ENCODE measurements at places on chromosomes 5 and 9.

GRCh38 chr9:6484210-6484609 lies 71.2 kb downstream of the UHRF2 start:
- no peak for DNase-seq

DNA sequence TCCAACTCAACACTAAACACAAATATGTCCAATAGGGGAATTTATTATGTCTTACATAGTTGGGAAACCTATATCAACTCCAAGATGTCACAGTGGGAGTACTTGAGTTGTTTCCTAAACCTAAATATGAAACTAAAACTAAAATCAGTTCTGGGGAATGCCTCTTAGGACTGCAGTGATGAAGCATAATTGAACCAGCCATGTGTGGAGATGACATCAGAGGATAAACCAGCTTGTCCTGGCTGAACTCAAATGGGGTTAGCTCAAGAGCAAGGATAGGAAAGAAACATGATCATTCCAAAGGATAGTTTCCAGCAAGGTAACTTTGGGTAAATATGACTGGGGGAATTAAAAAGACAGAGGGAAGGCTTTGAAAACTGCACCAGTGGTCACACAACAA lies 88.9 kb upstream of the PLPPR1 start:
- no peak for DNase-seq

DNA sequence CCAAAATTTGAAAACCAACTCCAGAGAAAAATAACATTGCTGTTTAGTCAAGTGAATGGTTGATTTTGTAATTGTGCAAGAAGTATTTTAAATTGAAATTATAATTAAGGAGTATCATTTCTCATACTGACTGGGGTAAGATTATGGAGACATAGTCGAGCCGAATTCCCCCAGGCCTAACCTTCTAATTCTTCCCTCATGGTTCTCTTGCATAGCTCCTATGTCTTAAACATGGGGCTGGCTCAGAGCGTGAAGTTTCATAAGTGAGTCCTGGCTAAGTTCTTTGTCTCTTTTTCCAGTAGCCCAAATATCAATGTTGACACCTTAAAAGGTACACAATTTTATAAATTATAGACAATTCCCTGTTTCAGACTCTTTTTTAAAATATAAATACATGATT lies 46.7 kb upstream of the ANXA1 start:
- DNase-seq = no peak

GRCh38 chr9:3507395-3508077 lies 18.3 kb downstream of the RFX3 start:
- DNase-seq = no peak

DNA sequence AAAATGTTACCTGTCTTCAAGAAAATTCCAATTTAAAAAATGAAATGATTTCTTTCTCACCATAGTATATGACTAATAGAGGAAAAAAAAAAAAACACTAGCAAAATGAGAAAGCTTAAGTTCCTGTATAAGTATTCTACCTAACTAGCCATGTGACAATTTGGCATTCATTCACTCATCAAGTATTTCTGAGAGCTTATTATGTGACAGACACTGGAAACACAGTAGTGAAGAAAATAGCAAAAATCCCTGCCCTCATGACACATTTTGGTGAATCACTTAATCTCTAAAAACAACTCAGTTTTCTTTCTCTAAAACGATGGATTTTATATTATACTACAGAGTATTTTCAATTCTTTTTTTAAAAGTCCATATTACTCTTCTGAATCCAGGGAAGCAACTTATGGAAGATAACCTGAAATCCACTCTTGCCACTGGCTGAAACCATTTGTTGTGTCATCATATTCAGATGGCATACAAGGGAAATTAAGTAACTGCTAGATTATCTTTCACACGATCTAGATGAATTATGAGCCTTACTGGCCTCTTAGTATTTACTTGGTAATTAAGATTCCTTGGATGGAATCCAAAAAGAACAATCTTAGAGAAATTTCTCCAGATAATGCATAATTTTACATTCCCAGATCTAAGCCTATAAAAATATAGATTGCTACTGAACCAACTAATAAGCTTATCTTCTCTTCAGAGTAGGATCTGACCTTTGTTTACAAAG lies 5.5 kb downstream of the PTBP3 start:
- no peak for DNase-seq

DNA sequence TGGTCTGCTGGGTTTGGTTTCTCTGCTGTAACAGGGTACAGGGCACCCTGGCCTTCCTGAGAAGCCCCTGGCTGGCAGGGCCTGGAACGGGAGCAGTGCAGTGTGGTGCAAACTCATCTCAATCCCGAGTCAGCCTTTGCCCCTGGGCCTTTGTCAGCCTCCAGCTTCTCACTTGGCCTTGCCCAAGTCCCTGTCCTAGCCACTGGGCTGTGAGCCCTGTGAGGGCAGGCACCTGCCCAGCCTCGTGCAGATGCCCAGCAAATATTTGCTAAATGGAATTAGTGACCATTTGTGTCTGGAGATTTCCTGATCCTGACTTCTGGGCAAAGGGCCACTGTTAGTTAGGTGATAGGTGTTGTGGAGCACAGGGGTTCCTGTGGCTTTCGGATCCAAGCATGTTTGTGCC lies 13.0 kb downstream of the RGS3 start:
- no peak for DNase-seq

GRCh38 chr5:164301708-164302107 lies 796.3 kb downstream of the MAT2B start:
- no peak for DNase-seq

- no peak for DNase-seq
Measured at GRCh38 chr9:96721731-96722429, 56.0 kb downstream of the ZNF510 start.

GRCh38 chr5:53219174-53219573 lies 109.6 kb upstream of the MOCS2 start:
- no peak for DNase-seq

- no peak for DNase-seq
Measured at GRCh38 chr5:32410630-32411029, 33.9 kb downstream of the ZFR start.

DNA sequence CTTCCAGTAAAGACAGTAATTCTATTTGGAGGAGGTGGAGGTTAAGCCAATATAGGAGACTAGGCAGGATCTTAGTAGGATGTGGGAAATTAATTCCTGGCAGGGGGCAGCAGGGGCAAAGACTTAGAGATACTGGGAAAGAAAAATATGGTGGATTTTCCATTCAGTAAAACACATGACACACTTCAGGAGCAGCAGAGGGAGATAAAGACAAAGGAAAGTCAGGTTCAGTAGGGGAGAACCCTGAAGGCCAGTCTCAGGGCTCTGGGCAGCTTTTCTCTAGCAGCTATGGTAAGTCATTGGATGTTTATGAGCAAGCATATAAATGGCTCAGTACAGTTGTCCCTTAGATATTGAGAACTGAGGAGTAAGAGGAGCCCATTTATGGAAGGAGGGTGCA lies 105.5 kb downstream of the PJA2 start:
- no peak for DNase-seq

DNA sequence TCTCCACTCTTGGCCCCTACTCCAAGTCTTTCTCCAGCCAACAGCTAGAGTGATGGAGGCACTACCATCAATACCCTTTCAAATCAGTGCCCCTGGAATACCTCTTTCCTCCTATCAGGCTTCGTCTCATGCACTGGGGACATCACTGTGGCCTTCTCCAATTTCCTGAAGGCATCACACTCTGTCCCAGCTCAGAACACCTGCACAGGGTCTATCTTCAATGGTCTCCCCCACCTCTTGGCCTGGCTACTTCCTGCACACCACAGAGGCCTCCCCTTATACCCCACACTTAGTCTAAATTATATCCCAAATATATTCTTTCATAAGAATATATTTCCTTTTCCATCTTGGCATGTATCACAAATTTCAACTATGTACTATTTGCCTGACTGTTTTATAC lies 34.5 kb downstream of the ECPAS start:
- DNase-seq = no peak

DNA sequence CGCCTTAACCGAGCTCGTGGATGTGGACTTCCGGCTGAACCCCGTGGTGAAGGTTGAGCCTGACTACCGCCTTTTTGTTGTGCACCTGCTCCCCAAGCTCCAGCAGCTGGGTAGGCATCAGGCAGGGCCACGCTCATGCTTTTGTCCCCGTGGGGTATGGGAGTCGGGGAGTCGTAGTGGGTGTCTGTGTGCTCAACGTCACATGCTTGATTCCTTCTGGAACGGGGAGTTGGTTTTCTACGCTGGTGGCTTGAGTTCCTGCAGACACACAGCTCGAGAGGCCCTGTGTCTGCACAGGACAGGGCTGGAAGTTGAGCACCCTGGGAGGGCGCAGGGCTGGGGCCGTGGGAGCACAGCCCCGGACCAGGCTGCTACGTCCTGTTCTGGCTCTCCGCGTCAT lies 8.0 kb downstream of the CEP72 start:
- DNase-seq = no peak

- DNase-seq = peak; percentile 85
Measured at GRCh38 chr9:126722252-126722921, 82.5 kb upstream of the ZBTB43 start.

GRCh38 chr5:169442403-169442874 lies 141.1 kb upstream of the SPDL1 start:
- DNase-seq = no peak

GRCh38 chr5:38755181-38755580 lies 90.6 kb upstream of the OSMR start:
- DNase-seq = no peak

DNA sequence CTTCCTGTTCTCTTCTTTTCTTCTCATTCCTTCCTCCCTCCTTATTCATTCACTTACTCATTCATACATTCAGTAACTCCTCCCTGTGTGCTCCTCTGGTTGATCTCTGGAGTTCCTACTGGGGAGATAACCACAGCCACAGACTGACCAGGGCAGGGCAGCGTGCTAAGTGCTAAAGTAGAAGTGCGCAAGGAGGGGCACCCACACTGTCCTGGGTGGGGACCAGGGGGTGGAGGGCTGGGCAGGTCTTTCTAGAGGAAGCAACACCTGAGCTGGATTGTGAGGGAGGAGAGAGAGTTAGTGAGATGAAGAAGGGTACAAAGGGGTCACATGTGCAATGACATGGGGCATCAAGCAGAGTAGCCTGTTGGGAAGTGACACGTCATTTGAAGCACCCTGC lies 13.8 kb downstream of the ENHO start:
- no peak for DNase-seq

- DNase-seq = no peak
Measured at GRCh38 chr9:111271047-111271446, 59.0 kb downstream of the OR2K2 start.

- DNase-seq = no peak
Measured at GRCh38 chr5:109141222-109142200, 268.3 kb downstream of the PJA2 start.

DNA sequence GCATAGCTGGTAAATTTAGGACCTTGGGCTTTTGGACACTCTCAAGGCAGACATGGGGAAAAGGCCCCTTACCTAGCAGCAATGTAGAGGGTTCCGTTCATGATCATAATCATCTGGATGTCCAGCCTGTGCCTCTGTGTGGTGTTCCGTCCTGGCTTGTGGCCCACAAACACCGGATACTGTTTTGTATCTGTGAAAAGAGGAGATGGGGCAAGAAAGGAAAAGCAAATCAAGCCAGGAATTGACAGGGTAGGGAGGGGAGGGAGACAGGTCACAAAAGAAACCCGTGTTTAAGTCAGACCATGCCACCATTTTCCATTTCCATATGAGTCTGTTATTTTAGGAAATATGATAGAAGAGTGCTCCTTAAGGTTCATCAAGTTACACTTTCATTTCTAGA lies 72.5 kb downstream of the SEMA6A start:
- no peak for DNase-seq

DNA sequence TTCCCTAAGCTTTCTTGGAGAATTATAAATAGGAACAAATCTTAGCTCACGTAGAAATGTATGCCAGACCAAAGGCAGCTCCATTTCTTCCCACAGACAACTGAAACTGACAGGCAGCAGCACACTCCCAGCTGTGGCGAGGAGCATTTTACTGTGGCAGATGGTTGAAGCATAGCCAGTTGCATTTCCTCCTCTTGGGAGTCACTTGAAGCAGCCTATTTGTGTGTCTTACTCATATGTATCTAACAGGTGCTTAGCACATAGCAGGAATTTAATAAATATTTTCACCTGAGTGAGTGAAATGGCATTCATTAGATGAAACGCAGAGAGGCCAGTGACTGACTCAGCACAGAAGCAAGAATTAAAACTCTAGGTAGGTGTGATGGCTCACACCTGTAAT lies 12.3 kb upstream of the MTMR12 start:
- DNase-seq = no peak

DNA sequence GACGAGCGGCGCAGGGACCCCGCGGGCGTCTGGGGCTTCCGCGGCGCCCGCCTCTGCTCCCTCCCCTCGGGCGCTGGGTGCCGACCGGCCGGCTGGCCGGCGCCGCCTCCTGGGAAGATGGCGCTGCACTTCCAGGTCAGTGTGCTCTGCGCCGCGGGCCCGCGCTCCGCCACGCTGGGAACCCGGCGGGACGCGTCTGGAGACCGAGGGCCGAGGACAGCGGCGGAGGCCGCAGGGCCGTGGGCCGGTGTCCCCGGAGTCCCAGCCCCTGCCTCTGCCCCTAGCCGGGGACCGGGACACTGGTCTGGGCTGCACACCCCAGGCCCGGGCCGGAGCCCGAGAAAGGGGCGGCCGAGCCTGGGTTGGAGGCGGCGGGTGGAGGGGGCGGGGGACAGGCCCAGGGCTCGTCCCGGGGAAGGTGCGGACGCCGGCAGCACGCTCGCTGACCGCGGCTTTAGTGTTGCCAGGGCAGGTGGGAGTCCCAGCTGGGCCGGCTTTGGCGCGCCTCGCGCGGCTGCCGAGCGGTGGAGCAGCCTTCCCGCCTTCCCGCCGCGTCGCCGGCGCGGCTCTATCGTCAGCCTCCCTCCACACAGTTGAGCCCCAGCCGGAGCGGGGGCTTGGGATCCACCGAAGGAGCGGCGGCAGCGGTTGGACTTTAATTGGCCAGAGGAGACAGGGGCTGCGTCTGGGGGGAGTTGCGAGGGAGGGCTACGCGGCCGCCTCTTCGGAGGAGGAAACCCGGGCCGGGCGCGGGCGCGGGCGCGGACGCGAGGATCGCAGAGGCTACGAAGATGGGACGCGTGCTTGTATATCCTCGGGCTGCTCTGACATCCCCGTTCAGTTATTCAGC lies at the start of gene RANBP17:
Gene RANBP17, plus strand, starts transcription at position 102 of the 850 bp plus-strand sequence.
- no peak for DNase-seq

DNA sequence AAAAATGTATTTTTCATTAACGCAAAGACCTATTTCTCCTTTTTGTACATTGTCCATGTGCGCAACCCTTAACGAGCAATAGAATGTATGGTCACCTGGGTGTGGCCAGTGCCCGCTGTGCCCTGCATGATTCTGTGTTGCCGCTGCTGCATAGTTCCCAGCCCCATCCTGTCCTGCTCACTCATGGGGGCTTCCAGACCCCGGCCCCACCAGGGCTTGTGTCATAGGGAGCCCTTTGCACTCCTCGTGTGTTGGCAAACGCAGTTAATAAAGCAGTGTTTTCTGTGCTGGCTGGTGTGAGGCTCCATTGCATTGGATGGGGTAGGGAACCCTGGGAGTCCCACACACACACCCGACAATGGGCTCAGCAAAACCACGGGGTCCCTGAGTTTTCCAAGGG lies 49.7 kb downstream of the SAR1B start:
- DNase-seq = no peak

- no peak for DNase-seq
Measured at GRCh38 chr9:117734523-117735314, 30.5 kb downstream of the TLR4 start.

GRCh38 chr5:6396836-6397535 lies 18.6 kb upstream of the MED10 start:
- no peak for DNase-seq

Data from stimulated activated CD4-positive, alpha-beta T cell treated with anti-CD3 and anti-CD28 coated beads, TNF-alpha, amount 100 ng/mL, for 1 hour (primary cell).